ENCODE measurements at places on chromosomes 13 and 19. TPM values are rescaled to one million over a fixed set of nuclear protein-coding genes. Genes with fewer than 3 reads are reported as not detected.
A peak's percentile ranks its signal among the peaks of the same experiment; 100 is the strongest.

GRCh38 chr19:11063434-11063833 lies 25.8 kb upstream of the LDLR start:
- no peak for DNase-seq

- no peak for DNase-seq
Observed at GRCh38 chr19:29978080-29978479, 36.0 kb downstream of the URI1 start.

GRCh38 chr13:19959141-19959830 lies 759 bp downstream of the ZMYM2 start:
- DNase-seq, result peak; percentile 63

DLL3 gene
- not detected for total RNA-seq

DNA sequence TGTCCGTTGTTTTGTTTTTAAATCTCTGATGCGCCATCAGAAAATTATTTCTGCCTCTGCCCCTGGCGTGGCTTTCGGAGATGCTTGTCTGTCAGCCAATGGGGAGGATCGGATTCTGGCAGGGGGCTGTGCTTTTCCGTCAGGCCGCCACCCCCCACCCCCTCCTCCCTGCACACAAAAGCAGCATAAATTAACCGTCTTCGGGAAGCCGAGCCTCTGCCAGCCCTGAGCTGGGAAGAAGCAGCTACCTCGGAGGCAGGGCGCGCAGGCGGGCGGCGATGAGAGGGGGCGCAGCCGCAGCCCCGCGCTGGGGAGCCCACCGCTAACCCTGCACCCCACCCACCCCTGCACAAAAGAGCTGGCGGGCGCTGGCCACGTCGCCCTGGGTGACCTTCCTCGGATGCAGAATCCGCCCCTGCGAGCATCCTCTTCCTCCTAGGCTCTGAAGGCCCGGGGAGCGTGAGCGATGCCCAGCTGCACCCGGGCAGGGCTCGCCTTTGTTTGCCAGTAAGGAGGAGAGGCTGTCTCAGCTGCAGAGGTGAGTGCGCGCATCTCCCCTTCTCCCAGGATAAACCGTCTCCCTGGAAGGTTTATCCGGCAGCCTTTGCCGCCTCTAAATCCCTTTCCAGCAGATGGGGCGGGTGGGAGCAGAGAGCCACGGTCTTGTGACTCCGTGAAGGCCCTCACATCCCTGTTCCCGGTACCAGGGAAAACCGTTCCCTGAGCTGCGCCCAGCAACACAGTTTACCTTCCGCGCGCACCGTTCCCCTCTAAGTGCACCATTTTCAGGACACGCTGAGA lies at the start of gene ATCAY:
ATCAY (plus strand) TSS at position 215 of the 801 bp plus-strand sequence. CDS start 5,083 bp downstream, outside the sequence.
- no peak for DNase-seq
